ENCODE measurements at places on chromosomes 3 and 15.

DNA sequence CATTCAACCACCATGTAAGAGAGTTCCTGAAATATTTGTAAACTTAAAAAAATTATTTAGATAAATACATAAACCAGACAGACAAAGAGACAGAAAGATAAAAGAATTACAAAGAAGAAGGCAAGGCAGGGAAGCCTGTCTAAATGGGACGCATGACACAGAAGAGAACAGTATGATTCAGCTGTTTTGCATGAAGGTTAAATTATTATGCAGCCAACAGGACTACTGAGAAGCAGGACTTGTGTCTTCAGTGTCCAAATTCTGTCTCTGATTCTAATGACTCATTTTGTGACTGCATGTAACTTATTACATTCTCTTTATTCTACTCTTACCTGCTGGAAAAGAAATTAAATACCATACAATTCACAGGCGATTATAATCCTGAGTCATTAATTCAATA, 340.4 kb upstream of the KCNMB2 start:
- DNase-seq: no peak

- no peak for DNase-seq
These were observed 42.0 kb upstream of the ICE2 start for GRCh38 chr15:60520825-60521368.

DNA sequence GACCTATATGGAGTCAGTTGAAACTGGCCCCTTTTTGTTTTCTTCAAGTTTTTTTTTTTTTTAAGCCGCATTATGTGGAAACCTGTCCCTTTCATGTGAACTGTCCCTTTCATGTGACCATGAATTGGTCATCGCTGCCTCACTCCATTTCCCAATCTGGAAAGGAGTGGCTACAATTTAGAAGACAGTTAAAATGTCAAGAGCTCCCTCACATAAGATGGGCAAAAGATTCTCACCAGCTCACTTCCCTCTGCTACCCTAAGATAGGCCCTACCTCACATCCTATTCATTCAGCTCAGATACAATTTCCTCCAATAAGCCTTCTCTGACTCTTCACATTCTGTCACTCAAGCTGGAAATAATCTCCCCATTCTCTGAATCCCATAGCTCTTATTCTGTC, 111.3 kb upstream of the BCL6 start:
- no peak for DNase-seq

- no peak for DNase-seq
These were observed 176.6 kb upstream of the TRIM42 start for GRCh38 chr3:140501061-140501769.

DNA sequence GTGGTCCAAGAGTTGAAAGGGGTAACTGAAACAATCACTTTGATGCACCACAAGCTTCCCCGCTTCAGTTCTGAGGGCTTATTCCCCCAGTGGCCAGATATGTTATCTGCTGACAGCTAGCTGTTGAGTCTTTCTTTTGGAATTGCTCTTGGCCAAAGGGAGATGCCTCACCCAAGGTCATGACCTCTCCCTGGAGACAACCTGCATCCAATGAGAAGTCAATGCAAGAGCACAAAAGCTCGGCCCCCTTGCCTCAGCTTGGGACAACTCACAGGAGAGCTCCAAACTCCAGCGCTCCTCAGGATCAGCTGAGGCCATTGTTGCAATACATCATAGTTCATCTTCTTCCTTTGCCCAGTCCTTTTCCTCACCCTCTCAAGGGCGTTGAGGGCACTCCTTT, 31.0 kb upstream of the THBS1 start:
- DNase-seq: no peak

- DNase-seq: peak; percentile 56
These were observed 3.3 kb upstream of the SKIC8 start for GRCh38 chr15:78302579-78303312.

DNA sequence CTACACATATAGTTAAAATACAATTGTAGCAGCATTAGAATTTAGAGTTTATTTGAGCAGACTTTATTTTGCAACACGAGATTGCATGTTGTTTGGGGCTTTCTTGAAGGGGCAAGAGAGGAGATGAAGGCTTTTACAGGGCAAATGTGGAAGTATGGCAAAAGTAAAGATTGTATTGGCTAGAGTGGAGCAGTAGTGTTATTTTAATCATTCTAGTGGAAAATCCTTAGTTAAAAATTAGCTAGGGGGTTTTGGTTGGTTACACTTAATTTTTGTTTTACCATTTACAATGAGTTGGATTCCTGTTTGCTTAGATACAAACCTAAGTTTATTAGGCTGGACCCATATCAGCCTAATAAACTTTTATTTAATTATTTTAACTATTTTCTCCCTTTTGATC, 4.6 kb downstream of the OR5H15 start:
- no peak for DNase-seq

- DNase-seq: no peak
These were observed 8.5 kb downstream of the IREB2 start for GRCh38 chr15:78446551-78446950.

- DNase-seq: no peak
These were observed 42.0 kb upstream of the SPTSSB start for GRCh38 chr3:161413127-161413854.

DNA sequence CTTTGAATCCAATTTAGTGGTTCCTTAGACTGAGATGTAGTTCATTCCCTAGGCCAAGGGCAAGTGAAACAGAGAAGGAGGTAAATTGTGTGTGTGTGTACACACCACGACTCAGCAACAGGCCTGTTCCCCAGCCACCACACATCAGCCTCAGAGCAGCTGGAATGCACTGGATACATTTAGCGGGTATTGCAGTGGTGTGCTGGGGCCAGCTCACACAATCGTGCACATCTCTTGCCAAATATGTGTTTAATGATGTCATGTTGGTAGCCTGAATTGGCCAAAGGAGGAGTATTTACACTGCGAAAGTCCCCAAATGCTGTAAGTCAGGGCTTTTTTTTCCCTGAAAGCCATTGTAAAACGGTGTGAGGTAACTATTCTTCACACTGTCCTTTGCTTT, 82.3 kb downstream of the RBPMS2 start:
- no peak for DNase-seq
